ENCODE measurements at places on chromosomes 2 and 18.
A peak's percentile ranks its signal among the peaks of the same experiment; 100 is the strongest.

GRCh38 chr18:11511434-11512095, 97.8 kb upstream of the SLC35G4 start:
- no peak for DNase-seq

GRCh38 chr2:149799013-149799705, 211.6 kb upstream of the MMADHC start:
- no peak for DNase-seq

- no peak for DNase-seq
Observed at GRCh38 chr2:43273529-43273928, 47.1 kb upstream of the ZFP36L2 start.

DNA sequence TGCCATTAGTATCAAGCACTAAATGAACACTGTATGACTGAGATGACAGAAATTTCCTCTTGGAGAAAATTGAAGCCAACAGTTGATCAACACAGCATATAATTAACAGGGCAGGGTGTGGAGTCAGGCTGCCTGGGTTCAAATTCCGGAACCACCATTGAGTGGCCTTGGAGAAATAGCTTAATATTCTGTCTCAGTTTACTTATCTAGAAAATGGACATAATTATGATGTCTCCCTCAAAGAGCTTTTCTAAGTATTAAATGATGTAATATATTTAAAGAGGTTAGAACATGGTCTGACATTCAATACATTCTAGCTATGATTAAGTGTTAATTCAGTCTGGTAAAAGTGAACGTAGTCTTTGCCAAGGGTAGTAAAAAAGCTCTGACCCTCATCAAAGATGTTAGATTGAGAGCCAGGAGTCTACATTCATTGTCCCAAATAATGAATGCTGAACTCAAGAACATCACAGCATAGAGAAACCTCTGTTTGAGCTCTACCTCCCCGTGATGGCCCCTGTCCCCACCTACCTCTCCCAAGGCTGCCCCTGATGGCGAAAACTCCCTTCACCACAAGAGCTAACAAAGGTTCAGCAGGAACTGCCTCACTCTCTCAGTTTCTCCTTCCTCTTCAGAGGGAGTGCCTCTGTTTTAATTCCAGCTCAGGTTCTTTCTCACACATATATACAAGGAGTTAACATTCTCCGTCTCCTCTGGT, 2.7 kb upstream of the VWA3B start:
- no peak for DNase-seq

- DNase-seq = no peak
Observed at GRCh38 chr2:88554189-88554588, 73.1 kb downstream of the EIF2AK3 start.

- no peak for DNase-seq
Observed at GRCh38 chr18:51907687-51908597, 432.1 kb upstream of the DCC start.

DNA sequence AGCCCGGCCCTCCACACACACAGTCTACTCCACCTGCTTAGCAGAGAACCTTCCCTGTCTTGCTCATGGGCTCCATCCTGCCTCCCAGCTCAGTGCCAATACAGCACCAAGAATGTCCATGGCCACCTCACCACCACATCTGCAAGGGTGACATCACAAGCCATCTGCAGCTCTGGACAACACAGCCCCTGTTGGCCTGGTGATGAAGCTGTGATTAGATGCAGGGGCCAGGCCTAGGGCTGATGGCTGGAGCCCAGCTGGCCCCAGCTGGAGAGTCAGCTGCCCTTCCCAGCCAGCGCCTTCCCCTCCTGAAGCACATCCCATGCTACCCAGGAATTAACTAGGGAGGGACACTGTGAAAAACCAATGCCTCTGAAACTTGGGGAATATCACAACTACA, 91.1 kb downstream of the TTC32 start:
- no peak for DNase-seq

- DNase-seq = no peak
Observed at GRCh38 chr2:113234721-113235346, 43.9 kb downstream of the PAX8 start.

GRCh38 chr2:234536178-234536965, 39.5 kb upstream of the ARL4C start:
- no peak for DNase-seq

DNA sequence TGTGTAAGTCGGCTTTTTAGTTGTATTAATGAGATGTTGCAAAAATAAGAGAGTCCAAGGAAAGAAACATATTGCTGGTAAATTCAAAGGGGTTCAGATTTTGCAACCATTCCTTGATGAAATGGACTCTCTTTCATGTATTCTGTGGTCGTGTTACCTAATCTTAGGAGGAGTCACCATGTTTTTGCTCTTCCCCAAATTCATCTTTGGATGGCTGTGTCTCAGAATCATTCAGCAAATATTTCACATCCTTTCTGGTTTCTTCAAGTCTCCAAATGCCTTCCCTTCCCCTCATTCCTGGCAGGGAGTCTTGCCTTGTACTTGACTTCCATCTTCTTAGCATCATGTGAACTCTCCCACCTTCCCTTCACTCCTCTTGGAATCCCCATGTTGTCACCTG, 66.1 kb downstream of the PTPRM start:
- no peak for DNase-seq

DNA sequence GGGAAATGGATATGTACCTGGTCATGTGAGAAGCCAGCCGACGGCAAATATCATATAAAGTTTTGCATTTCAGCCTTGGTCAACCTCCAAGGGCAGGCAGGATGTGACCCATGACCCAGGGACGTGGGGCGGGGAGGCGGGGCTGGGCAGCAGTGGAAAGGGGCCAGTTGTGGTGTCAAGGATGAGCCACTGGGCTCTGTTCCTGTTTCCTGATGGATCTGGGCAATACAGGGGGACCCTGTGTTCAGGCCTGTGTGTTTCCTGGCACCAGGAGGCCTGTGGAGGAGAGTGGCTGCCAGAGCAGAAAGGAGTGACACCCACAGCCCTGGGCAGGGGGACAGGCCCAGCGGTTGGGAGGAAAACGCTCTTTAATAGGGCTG, 106.9 kb downstream of the GATA6 start:
- DNase-seq = no peak

GRCh38 chr2:98436734-98437133, 7.9 kb upstream of the INPP4A start:
- DNase-seq = no peak

DNA sequence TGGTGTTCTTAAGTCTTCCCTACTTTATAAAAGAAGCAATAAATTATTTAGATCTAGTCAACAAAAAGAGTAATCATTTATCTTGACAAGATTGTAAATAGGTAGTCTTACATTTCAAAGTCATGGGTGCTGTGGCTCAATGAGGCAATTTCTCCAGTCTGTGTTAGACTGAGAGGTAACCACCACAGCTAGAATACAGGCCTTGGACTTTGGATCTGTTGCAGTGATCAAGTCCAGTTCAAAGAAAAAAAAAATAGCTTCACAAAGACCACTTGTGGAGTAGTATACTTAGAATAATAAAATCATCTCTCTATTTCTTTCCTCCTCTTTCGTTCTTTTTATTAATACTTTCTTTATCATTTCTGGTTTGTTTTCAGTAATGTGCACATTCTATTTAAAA, 93.1 kb upstream of the FSIP2 start:
- DNase-seq = no peak

- no peak for DNase-seq
Observed at GRCh38 chr2:137952586-137953129, 11.6 kb upstream of the HNMT start.

DNA sequence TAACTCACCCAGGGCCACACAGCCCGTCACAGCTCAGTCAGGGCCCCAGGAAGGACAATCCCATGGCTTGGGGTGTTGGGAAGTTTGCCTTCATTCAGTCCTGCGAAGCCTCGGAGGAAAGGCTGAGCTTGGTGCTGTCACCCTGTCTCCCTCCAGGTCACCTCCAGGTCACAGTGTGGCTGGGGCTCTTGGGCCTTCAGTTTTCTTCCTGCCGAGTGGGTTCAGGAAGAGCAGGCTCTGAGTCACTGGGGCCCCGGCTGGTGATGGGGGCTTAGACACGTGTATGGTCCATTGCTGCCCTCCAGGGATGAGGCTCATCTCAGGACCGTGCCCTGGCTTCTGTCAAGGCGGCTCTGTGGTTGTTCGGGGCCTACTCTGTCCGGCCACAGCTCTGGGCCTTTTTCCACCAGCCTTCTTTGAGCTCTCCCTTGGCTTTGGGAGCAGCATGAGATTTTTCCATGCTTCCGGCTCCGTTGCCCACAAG, 118.6 kb downstream of the INHBB start:
- DNase-seq = no peak

DNA sequence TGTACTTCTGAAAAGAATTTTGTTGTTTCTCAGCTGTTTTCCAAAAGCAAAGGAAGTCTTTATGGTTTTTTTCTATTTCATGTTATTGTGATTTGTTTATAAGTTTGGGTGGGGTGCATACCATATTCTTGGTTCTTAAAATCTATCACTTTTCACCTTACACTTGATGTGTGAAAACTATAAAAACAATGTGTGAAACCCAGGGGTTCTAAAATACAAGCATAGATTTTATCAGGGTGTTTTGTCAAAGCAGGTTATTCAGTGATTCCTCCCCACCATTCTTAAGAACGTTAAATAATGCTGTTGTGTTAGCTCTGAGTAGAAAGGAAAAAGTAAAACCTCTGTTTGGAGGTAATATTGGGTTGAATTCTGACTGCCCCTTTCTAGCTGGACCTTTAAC, 17.7 kb downstream of the RPE start:
- DNase-seq = no peak

GRCh38 chr2:102301867-102302362, 9.4 kb upstream of the IL1RL1 start:
- peak; percentile 40 for DNase-seq

- no peak for DNase-seq
Observed at GRCh38 chr2:106030287-106031268, 163.5 kb downstream of the UXS1 start.

DNA sequence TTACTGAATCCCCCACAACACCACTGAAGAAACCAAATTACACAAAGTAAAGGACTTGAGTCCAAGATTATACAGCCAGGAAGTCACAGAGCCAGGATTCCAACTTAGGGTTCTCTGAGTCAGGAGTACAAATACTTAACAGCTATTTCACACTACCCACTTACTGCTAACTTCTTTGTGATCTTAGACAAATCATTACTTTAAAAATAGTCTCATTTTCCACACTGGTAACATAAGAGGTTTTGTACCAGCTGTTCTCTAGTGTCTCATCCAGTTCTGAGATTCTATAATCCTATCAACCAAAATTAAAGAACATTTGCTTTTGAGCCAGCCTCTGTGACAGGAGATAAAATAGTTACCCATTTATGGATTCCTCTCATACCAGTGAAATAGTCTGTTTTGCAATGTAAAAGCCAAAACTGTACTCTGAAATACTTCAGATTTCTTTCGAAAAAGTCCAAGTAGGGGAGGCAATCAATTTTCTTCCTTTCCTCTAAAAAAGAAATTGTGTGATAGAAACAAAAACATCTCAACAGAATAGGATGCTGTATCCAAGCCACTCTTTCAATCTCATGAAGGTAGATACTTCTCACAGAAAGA, 157.6 kb downstream of the LRATD1 start:
- no peak for DNase-seq

- DNase-seq = no peak
Observed at GRCh38 chr18:56559044-56559443, 79.3 kb downstream of the TXNL1 start.

DNA sequence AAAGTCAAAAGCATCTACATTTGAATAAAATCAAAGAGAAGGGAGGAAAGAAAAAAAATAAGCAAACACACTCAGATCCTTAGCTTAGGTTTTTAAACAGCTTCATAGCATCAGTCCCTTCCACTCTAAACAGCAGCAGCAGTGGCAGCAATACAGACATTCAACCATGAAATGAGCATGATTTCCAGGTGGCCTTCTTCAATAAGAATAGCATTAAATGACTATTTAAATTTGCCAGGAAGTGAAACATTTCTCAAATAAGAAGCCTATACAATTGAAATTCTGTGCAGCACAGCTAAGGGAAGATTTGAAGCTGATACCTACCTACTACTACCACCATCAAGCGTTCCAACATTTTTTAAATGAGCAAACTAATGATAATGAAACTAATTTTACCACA, 138.1 kb upstream of the REG3G start:
- no peak for DNase-seq

DNA sequence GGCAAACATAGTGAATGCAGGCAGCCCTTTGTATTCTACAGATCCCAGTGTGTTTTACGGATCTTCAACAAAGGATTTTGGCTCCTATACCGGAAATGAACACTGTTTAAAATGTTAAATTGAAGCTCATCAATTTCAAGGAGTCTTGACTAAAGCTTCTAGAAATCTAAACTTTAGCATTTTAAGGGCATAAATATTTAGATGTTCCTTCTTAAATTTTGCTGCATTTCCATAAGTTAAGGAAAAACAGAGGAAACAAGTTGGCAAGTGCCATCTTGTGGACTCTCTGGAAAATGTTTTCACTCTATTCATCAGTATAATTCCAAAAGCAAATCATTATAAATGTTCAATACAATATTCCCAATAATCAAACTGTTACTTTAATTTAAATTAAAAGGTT, 19.6 kb downstream of the CHN1 start:
- no peak for DNase-seq

- no peak for DNase-seq
Observed at GRCh38 chr2:122929347-122929746, 1095.7 kb upstream of the CNTNAP5 start.

DNA sequence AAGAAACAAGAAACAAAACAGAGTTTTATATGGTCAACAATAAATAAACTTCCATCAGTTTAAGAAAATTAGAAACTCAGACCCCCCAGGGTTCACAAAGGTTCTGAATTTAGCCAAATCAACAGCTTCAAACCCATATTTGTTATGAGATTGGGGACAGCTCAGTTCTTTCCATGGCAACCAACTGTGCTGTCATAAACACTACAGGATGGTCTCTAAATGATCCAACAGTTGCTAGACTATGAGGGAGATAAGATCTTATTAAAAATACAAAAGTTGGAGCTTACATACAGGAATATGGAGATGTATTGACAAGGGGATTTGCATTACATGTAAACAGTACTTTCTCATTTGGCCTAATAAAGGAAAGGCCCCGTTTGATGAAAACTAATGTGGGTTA, 154.6 kb upstream of the CTAGE1 start:
- DNase-seq = no peak

GRCh38 chr2:196200557-196200956, 29.2 kb upstream of the STK17B start:
- DNase-seq = peak; percentile 48

GRCh38 chr2:30628341-30628740, 178.9 kb downstream of the CAPN13 start:
- DNase-seq = no peak

- DNase-seq = no peak
Observed at GRCh38 chr2:111164078-111164477, 43.4 kb downstream of the BCL2L11 start.

DNA sequence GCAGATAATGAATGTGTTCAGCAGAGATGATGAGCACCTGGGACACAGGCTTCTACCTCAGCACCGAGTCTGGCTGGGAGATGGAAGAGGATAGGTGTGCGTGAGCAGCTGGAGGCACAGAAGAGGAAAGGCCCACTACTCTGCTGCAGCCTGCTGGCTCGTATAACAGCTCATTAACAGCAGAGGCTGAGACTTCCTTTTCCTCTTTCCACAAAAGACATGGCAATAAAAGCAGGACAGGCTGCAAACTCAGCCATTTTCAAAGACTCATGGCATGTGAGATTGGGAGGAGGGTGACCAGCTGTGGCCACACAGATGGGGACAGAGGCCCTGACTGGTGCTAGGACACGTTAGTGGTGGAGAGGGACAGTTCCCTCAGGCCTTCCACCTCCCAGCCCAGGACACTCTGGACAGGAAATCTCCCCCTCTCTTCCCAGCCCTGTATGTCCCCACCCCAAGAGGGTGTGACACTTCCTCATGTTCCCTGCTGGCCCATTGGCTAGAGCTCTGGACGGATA, 60.3 kb downstream of the CACNB4 start:
- no peak for DNase-seq

Data from CD4-positive, alpha-beta memory T cell (primary cell).